ENCODE measurements at places on chromosomes 3 and 15.

DNA sequence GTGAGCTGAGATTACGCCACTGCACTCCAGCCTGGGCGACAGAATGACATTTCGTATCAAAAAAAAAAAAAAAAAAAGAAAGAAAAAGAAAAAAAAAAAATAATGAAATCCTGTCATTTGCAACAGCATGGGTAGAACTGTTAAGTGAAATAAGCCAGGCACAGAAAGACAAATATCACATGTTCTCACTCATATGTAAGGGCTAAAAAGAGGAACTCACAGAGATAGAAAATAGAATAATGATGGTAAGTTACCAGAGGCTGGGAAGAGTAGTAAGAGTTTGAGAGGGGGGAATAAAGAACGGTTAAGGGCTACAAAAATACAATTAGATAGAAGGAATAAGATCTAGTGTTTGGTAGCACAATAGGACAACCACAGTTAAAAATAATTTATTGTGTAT is 19.7 kb downstream of the DENND6A start:
- no peak for DNase-seq

GRCh38 chr15:55279746-55280351 is 9.8 kb downstream of the RAB27A start:
- peak; percentile 85 for DNase-seq

DNA sequence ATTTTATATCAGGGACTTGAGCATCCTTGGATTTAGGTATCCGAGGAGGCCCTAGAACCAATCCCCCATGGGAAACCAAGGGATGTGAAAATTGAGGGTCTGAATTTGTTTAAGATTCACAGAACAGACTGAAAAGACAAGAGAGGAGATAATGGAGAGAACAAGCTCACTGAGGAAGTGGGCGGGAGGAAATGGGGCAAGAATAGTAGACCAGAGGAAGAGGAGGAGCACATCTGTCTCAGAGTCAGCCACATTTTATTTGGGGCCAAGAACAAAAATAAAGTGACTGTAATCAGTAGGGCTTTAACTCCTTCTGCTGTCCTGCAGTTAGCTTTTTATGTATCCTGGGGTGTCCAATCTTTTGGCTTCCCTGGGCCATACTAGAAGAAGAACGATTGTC is 63.8 kb downstream of the BLM start:
- no peak for DNase-seq

- peak; percentile 38 for DNase-seq
Measured at GRCh38 chr3:58274027-58274614, 31.9 kb upstream of the RPP14 start.

GRCh38 chr3:100993309-100993708 is at the start of gene ABI3BP:
Gene ABI3BP (minus strand): TSS chr3:100993421. CDS start chr3:100993384, 37 bp downstream.
- DNase-seq, result peak; percentile 89

GRCh38 chr3:116034794-116035193 is 410.5 kb downstream of the LSAMP start:
- DNase-seq, result no peak

DNA sequence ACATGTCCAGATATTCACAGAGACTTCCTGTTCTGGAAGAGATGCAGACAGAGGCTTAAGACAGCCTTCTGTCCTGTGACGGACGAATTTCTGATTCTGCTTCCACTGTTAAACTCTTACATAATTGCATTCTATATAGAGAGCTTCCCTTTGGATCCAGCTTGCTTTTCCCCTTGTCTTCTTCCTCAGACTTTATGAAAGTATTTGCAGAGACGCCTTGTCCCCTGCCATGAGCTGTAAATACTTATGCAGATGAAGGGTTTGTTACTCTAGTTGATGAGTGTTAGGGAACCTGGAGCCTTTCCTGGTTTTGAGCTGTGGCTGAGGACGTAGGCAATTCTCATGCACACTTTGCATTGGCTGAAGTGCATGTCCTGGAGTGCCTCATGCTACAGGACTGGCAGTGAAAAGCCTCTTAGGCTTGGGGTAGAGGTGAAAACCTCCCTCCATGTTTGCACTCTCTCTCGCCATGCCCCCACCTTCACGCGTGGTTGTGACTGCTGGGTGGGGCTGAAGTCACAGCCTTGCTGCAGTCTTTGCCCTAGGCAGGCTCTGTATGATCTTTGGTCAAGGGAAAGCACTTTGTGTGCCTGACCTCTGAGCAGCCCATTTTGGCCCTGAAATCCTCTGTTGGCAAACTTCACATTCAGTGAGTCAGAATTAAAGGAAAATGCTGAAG is 286.6 kb downstream of the PTPRG start:
- DNase-seq, result peak; percentile 23

DNA sequence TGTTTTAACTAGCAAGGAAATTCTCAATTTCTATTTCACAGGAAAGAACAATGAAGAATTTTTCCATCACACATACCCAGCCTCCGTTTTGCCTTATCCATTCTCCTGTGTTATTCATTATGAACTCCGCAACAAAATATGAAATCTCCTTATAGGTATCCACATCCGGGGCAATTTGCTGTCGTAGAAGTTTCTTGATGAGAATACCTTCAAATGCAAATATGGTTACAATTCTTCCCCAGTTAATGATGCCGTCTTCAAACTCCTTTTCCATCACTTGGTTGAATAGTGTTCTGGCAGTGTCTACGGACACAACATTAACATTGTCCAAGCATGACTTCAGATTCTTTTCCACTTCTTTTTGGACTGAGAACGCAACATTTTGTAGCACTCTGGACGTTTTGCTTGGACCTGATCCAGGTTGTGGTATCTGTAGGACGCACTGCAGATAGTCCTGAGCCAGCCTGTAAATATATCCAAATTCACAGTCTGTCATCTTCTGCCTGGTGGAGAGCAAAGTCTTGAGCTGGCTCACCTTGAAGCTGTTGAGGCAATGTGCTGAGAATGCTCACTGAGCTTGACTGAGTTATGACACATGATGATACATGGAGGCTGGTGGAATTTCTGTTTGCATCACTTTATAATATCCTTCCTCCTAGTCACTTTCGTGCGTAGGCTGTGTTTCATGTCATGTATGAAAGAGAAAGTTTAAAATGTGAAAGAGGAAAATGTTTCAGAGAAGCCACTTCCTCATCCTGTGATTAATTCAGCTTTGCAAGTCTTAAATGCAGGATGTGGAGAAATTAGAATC is at the start of gene BCL2A1:
Gene BCL2A1 (minus strand): TSS at position 573 of the 811 bp plus-strand sequence. CDS start 77 bp downstream, at position 496.
- DNase-seq, result peak; percentile 82

GRCh38 chr15:31484986-31485385 is 158.4 kb downstream of the KLF13 start:
- no peak for DNase-seq

- no peak for DNase-seq
Measured at GRCh38 chr3:111928613-111929012, 50.2 kb upstream of the ABHD10 start.

GRCh38 chr3:115141033-115141757 is 5.9 kb downstream of the ZBTB20 start:
- DNase-seq, result no peak

GRCh38 chr15:74502301-74502700 is 38.7 kb upstream of the ARID3B start:
- DNase-seq, result no peak

GRCh38 chr3:14773691-14774128 is 45.1 kb upstream of the FGD5 start:
- DNase-seq, result no peak

DNA sequence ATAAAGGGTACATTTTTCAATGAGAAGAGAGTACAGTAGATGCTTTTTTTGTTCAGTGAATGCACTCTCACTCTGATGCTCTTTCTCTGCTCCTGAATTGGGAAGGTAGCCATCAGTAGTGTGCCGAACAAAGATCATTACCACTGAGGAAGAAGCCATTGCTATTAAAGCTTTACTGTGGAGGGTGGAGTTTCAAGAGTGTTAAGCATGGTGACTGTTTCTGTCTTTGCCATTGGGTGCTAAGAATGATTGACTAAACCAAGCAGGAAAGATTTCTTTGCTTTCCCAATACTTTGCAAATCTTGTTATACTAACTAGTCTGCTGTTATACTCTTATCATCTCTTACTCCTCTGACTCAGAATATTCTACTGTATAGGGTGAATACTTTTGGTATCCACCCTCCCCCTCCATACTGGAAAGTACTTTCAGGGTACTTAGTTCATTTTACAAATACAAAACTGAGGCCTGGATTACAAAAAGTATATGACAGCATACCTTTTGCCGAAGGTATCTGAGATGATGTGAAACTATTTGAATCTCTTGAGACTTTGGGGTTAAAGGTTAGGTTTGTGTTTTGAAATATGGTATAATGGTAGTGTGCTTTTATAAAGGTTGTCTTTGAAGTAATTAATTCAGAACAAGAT is 1.7 kb downstream of the RAB11A start:
- DNase-seq, result peak; percentile 53

DNA sequence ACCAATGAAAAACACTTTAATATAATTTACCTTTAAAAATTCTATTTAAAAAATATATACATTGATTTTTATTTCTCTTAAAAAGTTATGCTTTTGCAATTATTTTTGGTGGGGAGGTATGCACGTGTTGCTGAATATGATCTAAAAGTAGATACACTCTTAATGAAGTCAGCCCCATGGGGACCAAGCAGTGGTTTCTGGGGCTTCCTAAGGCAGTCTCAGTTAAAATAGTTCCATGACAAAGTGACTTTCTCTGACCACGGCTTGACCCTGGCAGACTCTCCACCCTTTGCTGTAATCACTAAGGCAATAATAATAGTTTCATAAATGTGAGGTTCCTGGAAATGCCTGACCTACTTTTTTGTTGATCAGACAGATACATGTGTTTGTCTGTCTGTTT is 50.4 kb downstream of the CCR4 start:
- DNase-seq, result no peak

- peak; percentile 82 for DNase-seq
Measured at GRCh38 chr15:50676799-50677483, 9.7 kb downstream of the TRPM7 start.

- no peak for DNase-seq
Measured at GRCh38 chr3:132509506-132509905, 87.6 kb upstream of the ACKR4 start.

DNA sequence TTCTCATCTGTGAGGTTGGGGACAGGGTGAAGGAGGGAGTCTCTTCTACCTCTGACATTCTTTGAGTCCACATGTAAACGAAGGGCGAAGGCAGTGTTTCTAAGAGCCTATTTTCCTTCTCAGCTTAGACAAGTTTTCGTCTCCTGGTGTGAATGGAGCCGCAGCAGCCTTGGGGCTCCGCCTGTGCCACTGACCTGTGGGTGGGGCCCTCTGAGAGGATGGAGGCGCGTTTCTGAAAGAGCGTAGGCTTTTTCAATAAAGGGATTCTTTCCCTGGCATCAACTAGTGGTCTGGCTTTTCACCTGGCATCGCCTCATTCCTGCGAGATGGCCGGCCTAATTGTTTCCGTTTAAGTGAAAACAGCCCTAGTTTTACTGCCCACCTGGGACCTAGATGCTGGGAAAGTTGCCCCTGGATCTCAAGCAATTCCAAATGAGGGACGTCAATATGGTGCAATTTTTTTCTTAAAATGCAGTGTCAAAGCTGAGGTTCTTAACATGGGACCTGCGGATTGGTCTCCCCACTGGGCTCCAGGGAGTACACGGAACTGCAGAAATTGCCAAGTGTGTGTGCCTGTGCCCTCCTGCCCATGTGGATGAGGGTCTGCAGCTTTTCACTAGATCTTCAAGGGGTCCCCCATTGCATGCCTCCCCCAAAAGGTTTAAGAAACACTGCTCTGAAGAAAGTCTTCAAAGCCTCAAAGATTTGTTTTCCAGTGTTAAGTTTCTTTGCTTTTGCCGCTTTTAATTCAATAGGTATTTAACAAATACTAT is 958 bp downstream of the GLDN start:
- DNase-seq, result no peak

DNA sequence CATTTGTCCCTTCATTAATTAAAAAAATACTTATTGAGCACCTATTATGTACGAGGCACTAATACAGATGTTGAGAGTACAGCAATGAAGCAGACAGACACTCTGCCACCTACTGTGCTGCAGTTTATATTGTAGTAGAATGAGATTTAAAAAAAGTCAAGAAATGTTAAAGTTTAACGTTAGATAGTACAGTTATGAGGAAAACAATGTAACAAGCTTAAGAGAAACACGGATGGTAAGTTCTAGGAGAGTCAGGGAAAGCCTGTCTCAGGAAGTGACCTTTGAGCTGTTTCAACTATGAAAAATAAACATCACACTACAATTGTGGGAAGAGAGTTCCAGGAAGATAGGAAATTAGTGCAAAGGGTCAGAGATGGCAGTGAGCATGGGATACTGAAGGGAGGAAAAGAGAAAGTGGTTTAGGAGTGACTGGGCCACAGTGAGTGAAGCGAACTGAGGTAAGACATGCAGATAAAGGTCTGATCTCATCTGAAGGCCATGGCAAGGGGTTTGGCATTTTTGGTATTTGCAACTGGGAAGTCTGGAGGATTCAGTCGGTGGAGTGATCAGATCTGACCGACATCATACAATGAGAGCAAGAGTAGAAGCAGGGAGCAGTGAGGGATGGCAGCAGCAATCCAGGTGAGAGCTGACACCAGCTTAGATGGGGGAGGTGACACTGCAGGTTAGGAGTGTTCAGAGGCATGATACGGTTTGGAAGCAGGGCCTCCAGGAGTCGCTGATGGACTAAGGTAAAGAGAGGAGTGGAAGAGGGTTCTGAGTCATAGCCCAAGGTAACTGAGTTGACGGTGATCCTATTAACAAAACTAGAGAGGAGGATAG is 28.5 kb downstream of the PLSCR4 start:
- peak; percentile 41 for DNase-seq

- peak; percentile 96 for DNase-seq
Measured at GRCh38 chr3:58628823-58629562, 37.6 kb downstream of the FAM3D start.

DNA sequence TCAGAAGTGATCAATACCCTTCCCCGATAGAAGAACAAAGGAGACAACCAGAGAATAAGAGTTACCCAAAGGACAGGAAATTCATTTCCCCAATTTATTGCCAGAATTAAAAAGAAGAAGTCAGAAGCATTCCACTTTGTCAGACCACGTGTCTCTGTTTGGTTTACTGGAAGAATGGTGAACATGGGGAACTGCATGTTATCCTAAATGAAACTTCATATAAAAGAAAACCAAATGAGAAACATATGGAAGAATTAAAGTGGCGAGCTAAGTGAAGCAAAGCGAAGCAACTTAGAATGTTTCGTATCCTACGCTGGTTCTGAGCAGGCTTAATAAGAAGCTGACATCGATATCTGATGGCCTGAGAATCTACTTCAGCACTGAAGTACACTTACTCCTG is 190.7 kb downstream of the MAGI1 start:
- DNase-seq, result no peak

DNA sequence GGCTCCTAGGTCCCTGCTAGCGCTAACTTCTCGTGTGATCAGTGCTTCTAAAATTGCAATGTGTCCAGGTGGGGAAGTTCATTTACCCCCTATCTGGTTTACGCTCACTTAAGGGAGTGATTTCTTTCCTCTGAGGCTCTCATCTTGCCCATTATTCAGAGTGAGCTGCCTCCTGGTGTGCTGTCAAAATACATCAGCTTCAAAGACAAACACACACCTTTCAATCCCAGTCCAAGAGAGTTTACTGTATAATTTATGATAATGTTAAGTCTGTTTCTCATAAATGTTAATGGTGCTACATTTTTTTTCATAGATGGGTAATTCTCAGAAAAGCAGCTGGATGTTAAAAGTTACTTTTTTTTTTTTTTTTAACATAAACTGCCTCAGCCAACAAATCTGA is 112.3 kb downstream of the RORA start:
- DNase-seq, result no peak

GRCh38 chr15:36905908-36906307 is 194.4 kb downstream of the MEIS2 start:
- peak; percentile 52 for DNase-seq

GRCh38 chr3:64117483-64117882 is 94.2 kb upstream of the PSMD6 start:
- no peak for DNase-seq

GRCh38 chr15:68479870-68480269 is 47.9 kb upstream of the ITGA11 start:
- DNase-seq, result no peak

- peak; percentile 54 for DNase-seq
Measured at GRCh38 chr3:149004622-149005021, 13.3 kb downstream of the GYG1 start.

Data from EL (cell line).